Glutamatergic neuron (in vitro differentiated cells): ENCODE measurements at places on chromosomes 7 and 10.

DNA sequence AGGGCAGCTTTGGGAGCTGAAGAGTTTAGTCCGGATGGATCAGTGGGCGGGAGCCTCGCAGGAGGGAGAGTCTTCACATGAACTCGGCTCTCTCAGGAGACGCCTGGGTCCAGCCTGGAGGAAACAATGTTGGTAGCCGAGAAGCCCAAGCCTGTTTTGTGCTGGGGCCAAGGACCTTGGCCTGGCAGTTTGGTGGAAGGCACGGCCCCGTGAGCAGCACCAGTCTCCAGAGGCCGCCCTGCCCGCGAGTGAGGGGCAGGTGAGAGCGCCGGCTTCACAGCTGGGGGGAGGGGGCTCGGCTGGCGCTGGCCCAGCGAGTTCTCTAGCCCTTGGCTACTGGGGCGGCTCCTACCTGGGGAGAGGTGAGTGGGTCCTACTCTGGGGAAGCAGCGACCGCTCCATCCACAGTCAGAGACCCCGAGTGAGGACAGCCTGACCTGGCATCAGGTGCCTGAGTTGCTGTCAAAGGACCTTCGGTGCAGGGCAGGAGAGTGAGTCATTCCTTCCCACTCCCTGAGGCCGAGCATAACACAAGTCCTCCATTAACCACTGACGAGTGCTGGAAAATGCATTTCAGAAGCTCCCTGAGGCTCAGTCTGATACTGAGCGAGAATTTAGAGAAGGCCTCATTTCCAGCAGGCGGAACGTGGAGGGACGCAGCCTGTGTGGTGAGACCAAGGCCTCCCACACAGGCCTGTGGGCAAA, 89.3 kb upstream of the DIP2C start:
- no peak for DNase-seq

GRCh38 chr10:48606530-48607355, 1.9 kb upstream of the ARHGAP22 start:
- DNase-seq = no peak

- DNase-seq = no peak
Observed at GRCh38 chr10:102775935-102776669, 32.4 kb downstream of the WBP1L start.

- DNase-seq = no peak
Observed at GRCh38 chr7:33035776-33036175, 26.8 kb downstream of the NT5C3A start.

- no peak for DNase-seq
Observed at GRCh38 chr7:17447728-17448478, 149.5 kb downstream of the AHR start.

DNA sequence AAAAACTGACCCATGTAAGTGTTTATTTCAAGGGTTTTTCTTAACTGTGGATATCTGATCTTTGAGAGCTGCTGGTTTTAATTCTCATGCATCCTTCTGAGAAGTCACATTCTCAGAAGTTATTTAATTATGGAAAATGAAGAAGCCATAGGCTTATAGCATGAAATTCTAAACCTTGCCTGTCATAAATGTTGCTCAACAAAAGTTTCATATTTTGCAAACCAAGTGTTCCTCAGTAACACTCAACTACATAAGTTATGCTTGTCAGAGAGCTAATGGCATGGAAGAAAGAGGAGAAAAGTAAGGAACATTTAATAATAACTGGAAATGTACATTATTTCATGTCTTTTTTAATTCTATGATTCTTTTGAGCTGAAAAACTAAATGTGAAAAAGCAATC, 78.6 kb upstream of the MPP7 start:
- DNase-seq = no peak

DNA sequence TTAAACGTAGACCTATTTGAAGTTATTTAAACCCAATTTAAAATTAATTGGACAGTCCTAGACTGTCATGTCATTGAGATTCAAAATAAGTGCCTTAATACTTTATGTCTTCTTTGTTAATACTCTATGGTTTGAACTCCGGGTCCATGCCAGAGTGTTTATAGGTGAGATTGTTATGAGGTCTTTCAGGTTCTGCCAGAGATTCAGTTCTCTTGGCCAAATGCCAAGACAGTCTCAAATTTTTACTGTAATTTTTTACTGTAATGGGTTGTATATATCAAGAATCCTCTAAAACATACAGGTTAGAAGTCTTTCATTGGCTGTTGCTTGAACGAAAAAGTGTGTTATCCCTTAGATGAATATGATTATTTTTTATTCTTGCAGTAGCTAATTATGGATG, 3.9 kb downstream of the ADD3 start:
- DNase-seq = no peak

GRCh38 chr7:55467047-55467593, 102.0 kb downstream of the LANCL2 start:
- DNase-seq = no peak

- DNase-seq = no peak
Observed at GRCh38 chr10:78506614-78507013, 473.0 kb downstream of the RPS24 start.

DNA sequence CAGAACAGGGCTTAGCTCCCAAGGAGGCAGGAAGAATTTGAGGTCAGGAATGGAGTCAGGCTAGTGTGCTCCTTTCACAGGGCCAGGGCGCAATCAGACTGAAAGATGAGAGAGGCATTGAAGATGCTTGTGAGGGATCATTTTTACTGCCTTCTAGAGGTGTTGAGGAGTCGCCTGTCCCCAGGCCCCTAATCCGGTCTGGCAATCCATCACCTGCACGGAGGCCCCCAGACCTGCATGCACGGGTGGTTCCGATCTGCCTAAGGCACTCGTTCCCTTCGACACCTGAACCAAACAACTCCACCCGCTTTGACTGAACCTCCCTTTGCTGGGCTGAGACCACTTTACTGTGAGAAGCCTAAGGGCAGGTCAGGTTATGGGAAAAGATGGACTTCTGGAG, 8.0 kb downstream of the FOXI2 start:
- no peak for DNase-seq

- no peak for DNase-seq
Observed at GRCh38 chr7:157739031-157739430, 402.2 kb downstream of the DNAJB6 start.

DNA sequence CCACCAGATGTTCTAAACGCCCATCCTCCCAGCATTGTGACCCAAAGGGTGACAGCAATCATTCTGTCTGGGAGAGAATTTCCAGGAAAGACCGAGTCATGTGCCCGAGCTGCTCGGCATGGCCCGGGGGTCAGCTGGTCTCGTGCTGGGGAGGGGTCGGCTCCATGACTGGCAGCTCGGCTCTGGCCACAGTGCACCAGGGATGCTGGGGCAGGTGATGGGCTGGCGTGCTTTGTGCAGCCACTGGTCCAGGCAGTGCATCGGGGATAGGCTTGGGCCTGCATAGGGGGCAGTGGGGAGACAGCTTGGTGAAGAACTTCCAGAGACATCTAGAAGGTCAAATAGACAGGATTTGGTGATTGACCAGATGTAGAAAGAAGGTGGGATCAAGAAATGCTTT, 39.2 kb upstream of the PSMG3 start:
- no peak for DNase-seq

GRCh38 chr10:131726967-131727366, 173.8 kb upstream of the PPP2R2D start:
- no peak for DNase-seq

DNA sequence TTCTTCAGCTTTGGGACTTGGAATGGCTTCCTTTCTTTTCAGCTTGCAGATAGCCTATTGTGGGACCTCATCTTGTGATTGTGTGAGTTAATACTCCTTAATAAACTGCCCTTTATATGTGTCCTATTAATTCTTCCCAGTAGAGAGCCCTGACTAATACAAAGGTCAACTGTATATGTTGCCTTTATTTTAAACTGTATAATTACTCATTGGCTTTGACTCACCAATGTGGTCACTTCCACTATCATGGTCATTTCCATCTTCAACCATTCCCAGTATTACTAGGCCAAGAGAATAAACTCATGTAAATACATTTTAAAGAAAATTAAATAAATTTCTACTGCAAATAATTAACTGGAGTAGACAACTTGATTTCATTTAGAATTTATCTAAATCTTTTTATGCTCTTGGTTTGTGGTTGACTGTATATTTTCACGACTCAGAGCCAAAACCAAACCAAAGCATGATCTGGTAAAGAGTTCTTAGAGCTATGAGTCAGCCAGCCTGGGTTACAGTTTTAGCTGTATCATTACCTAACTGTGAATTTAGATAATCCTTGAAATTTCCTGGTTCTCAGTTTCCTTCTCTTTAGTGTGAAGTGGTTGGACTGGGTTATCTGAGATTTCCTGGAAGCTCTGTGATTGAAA, 188.4 kb downstream of the PPP1R3A start:
- no peak for DNase-seq

DNA sequence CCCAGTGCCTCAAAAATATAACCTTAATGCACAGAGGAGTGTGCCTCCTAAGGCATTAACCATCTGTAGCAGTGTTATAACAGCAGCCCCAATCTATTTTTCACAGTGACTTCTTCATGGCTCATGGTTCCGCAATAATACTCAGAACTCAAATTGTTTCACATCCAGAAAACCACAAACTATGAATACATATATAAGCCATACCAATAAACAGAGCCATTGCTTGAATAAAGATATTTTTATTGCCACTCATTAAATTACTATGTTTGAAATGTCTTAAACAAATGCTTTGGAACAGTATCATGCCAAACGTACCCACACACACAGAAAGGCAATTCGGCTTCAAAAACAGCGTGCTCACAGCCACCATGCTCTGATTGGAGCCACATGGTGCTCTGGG, 629.3 kb upstream of the NRP1 start:
- no peak for DNase-seq

- no peak for DNase-seq
Observed at GRCh38 chr10:114957673-114958072, 19.7 kb downstream of the TRUB1 start.

GRCh38 chr10:93766918-93767317, 9.2 kb downstream of the LGI1 start:
- DNase-seq = no peak

DNA sequence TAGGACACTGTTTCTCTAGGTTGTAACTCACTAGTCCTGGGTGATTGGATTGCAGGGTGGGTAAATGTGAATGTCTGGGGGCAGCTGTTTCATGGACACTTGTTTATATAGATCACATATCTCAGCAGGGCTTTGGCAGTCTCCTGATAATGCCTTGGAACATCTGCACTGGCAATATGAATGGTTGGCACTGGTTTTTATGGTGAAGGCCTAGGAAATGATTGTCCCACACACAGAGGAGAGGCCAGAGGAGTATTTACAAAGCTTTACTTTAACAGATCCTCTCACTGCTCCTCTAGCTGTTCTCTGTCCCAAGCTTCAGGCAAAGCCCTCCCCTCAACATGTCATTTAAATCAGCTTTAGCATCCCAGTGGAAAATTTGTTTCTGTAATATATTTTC, 171.3 kb upstream of the STEAP4 start:
- DNase-seq = no peak

GRCh38 chr7:26190417-26190869, 10.1 kb downstream of the HNRNPA2B1 start:
- DNase-seq = no peak

GRCh38 chr7:134561-135256, 57.7 kb upstream of the FAM20C start:
- DNase-seq = no peak

DNA sequence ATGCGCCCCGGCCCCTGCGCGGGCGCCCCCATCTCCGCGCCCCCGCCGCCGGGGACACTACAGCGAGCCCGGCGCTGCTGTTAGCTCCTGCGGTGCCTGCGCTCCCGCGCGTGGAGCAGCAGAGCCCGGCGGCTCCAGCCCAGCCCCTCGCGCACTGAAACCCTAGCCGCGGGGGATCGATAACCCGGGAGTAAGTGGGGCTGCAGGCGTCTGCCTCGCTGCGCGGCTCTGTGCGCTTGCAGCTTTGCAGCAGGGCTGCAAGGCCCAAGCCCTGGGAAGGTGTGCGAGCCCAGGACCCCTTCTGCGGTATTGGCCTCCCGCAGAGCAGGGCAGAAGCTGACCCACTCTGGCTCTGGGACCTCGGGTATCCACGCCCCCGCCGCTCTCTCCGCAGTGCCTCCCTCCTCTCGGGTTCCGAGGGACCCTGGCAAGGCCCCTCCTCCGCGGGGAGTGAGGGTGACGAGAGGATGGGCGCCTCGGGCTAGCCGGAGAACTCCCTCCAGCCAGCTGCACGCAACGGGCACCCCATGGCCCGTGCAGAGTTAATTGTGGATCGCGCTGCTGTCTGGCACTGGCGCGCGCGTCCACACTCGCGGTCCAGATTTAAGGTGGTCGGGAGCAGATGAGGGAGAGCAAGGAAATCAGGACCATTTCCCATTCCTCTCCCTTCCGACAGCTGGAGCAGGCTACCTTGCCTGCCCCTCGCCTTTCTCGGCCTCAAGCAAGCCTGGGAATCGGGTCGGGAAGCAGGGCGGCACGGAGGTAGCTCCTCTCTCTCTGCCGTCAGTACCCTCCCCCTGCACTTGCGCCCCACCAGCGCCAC, 2.1 kb downstream of the SHH start:
- DNase-seq = peak; percentile 71

DNA sequence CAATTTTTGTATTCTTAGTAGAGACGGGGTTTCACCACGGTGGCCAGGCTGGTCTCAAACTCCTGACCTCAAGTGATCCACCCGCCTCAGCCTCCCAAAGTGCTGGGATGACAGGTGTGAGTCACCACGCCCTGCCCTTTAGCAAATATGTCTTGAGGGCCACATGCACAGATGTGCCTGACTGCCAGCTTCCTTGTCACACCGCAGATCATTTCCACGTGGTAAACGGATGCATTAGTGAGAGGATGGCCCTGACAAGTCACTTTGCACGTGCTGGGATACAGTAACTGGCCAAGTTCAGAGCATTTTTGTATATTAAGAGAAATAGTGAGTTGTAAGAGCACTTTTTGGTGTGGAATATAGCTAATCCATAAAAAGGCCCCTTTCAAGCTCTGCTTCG, 44.3 kb upstream of the FAM180A start:
- DNase-seq = no peak

DNA sequence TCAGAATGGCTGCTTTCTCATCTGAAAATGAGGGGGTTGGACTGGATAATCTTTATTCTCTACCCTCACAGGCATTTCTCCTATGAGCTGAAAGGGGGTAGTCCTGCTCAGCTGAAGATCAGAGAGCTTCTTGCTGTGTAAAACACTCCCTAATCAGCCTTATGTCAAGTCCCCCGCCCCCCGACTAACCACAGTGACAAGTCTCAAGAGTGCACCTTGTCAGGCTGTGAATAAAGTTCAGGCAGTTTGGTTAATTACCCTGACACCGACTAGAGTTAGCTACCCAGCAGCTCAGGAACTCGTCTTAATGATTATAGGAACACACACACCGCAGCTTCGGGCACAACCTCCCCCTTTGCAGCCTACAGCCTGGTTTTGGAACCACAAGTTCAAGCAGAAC, 513.7 kb downstream of the RPS24 start:
- DNase-seq = no peak

DNA sequence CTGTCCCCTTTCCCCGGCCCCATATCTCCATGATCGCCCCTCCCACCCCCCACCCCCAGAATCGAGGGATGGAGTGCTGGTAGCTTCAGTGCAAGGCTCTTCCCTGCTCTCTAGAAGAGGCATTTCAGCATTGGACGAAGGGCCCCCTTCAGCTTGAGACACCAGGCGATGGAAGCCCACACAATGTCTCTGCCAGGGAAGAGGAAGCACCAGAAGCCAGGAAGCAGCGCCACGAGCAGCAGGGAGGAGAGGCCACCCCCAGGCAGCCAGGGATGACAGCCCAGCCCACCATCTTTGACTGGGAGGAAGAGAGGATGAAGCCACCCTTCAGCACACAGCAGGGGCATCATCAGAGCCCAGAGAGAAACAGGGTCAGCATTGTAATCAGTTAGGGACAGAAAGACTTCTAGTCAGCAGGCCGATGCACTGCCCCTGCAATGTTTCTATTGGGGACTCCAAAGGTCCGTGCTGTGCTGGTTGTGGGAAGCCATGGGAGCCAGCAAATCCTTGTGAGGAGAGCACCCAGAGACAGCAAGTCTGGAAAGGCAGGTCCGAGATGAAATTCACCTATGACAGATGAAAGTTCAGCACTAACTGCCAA, 15.7 kb downstream of the TMEM72 start:
- DNase-seq = no peak
